Fibroblast of skin of scalp (primary cell): ENCODE measurements at places on chromosomes 13 and 19.
A peak's percentile ranks its signal among the peaks of the same experiment; 100 is the strongest.

- DNase-seq, result peak; percentile 93
These were observed 75.3 kb upstream of the GPC6 start for GRCh38 chr13:93151277-93151676.

DNA sequence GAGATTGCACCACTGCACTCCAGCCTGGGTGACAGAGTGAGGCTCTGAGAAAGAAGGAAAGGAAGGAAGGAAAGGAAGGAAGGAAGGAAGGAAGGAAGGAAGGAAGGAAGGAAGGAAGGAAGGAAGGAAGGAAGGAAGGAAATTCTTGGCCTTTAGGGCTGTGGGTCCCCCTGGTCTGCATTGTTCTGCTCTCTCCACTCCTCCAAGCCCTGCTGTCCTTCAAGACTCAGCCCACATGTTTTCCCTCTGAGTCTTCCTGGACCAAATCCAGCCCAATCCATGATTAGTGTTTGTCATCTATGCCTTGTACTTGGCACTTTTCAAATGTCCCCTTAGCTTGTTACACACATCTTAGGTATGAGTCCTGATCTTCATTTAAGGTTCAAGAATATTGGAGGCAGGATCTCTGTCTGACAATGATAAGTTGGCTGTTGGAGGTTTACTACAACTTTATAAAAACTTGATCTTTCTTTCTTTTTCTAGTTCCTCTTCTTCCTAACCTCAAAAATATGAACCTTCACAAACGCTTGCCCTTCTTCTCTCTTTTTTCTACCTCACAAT is 48.8 kb upstream of the INTS6 start:
- DNase-seq, result peak; percentile 84

DNA sequence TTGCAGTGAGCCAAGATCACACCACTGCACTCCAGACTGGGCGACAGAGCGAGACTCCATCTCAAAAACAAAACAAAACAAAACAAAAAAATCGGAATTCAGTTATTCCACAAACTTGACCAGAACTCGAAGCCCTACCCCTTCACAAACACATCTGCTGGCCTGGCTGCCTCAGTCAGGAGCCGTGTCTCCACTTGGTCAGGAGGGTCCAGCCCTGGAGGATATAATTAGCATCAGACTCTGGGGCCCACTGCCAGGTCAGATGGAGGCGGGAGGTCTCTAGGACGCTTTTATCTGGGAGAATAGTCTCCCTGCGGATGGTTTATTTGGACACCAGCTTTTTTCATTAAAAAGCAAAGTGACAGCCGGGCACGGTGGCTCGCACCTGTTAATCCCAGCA is 8.0 kb downstream of the ELL start:
- DNase-seq, result no peak

DNA sequence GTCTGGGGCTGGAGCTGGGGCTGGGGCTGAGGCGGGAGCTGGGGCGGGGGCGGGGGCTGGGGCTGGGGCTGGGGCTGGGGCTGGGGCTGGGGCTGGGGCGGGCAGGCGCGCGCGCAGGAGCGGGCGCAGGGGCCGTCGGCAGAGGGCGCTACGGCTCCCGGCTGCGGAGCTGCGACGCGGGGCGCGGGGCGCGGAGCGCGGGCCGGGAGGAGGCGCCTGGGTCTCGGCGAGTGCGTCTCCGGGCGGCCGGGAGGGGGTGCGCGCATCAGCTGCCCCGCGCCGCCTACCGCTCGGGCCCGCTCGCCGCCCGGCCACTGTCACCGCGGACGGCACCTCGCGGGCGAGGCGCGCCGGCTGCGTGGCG is 422 bp upstream of the MTUS2 start:
- DNase-seq, result peak; percentile 34

GRCh38 chr13:111961236-111961635 is 105.7 kb upstream of the SOX1 start:
- no peak for DNase-seq

GRCh38 chr19:42250183-42250665 is 4.7 kb downstream of the ERF start:
- no peak for DNase-seq
